CD4-positive, alpha-beta T cell (primary cell): ENCODE measurements at places on chromosomes 4 and X.

DNA sequence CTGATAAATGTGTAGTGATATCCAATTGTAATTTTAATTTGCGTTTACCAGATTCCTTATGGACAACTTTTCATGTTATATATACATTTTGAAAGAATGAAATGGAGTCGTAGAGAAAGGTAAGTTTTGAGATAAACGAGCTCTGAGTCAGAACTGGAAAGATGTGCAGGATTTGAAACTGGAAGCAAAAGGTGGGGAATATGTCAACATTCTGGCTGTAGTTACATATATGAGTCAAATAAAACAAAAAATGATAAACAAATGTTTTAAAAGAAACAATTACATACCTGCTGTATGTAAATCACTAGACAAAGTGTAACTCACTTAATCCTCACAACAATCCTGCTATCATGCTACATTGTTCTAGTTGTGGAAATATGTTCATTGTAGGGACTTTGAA, 84.0 kb downstream of the LPAR4 start:
- DNase-seq, result no peak

DNA sequence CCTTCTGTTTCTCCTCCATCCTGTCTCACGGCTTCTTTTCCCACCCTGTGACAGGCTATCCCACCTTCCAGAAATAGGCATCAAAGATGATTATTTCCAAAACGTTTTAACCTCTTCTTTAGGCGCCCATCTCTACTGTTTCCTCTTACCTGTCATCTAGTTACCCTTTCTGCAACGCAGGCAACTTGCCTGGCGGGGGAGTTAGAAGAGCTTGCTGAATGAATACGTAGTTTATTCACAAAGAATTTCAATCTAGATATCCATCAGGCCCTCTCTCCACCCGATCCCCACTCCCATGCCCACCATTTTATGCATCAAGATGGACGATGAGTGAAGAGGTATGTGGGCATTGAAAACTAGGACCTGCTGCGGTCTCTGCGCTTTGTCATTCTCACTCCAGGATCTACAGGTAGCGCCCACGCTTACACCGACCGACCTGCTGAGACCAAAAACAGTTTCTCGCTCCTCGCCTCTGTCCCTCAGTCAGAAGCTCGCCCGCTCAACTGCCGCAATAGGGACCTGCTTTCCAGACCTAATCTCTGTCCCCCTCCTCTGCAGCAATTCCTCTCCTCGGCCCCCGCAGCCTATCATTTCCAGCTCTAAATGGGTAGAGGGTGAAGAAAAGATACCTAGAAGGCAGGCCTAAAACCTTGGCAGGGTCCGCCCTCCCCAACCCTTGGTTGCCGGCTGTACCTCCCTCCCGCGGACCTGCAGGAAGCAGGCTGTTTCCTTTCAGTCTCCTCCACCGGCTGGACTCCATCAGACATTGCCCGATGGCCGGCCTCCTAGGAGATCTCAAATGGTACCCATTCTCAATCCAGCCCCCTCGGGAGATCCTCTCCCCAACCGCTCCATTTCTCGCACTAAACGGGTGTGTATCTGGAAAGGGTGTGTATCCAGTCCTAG, 624 bp downstream of the BEX5 start:
- DNase-seq, result peak; percentile 8

DNA sequence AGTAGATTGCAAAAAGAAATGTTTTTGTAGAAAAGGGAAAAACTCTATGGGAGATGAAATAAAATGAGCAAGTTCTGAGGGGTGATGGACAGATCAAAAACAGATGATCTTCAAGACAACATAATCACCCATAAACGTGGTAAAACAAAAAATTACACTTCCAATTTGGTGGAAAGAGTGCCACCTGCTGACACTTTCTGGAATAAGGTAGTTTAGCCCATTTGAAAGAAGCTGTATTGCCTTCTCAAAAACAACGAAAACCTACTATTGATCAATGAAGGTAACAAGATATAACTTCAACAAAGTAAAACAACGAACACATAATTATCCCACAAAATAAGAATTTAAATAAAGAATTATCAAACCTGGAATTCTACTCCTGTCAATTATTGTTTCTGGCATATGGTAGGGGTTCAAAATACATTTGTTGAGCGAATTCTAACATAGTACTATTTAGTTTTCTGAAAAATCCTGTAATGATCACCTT, 2.5 kb downstream of the COQ2 start:
- peak; percentile 81 for DNase-seq

GRCh38 chr4:4618847-4619246, 77.0 kb upstream of the STX18 start:
- no peak for DNase-seq

DNA sequence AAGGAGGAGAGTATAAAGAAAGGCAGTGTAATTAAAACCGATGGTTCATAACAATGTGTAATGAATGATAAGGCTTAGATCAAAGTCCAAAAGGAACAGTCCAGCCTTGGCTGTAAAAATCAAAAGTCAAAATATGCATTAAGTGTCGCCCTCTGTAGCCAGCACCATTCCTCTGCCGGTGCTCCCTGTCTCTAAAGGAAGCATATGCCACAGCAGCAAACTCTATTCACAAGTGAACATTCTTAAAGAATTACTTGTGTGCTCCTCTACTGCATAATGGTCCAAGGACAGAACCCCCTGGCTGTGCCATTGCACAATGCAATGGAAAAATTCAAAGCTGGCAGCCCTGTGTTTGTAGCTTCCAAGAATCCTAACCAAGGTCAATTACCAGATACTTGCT, 16.3 kb upstream of the MBNL3 start:
- no peak for DNase-seq

- no peak for DNase-seq
Observed at GRCh38 chr4:184364100-184364921, 110.0 kb downstream of the IRF2 start.

DNA sequence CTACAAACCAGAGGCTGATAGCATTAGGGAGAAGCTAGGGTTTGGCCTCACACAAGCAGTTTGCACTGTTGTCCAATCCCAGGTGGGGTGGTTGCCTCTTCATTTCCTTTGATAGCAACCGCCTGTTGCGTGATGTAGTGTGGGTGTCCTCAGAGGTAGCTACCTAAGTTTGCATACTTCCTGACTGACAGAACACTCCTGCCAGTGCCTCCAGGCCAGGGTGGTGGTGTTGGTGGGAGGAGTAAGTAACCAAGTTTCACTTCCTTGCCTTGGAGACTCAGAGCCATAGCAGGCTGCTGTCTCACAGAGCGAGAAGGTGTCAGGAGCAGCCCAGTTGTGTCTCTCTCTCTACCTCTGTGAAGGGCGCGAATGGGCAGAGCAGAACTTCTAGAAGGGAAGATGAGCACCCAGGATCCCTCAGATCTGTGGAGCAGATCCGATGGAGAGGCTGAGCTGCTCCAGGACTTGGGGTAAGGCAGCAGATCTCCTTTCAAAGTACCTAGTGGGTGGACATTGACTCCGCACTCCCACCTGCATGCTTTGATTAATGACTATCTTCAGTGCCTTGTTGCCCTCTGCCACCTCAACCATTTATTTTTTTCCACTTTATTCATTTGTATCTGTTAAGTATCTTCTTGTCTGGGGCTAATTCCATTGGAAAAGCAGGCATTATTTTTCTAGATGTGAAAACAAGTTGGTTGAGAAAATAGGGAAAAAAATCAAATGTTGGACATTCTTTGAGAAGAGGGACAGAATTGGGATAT, at the start of gene DAPP1:
TSS of gene DAPP1 (plus strand) at position 283 of the 764 bp plus-strand sequence. CDS start at position 370, 87 bp downstream.
- peak; percentile 65 for DNase-seq

GRCh38 chrX:153926552-153926857, 441 bp upstream of the ARHGAP4 start:
- no peak for DNase-seq

DNA sequence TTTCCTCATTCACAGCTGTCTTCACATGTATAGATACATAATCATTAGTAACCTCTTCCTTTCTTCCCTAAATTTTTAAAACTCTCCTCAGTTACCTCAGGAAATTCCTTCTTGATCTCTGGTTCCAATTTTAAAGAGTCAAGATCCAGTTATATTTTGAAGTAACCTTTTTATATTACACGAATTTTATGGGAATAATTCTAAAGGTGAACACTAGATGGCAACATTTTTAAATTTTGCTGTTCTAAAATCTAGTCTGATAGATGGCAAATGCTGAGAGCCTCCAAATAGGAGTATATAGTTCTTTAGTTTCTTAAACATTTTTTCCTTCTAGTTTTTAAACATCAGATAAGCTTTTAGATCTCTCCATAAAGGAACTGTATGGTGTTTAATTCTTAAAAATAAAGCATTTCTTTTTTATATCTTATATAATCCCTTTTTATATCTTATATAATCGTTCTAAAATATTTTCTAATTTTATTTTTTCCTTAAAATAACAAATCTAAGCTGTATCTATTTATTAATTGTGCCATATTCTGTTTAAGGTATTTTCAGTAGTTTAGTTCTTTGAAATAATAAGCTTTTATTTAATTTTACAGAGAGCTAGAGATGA, 37.9 kb upstream of the PAPSS1 start:
- no peak for DNase-seq

- no peak for DNase-seq
Observed at GRCh38 chrX:96729053-96729452, 44.4 kb downstream of the DIAPH2 start.

DNA sequence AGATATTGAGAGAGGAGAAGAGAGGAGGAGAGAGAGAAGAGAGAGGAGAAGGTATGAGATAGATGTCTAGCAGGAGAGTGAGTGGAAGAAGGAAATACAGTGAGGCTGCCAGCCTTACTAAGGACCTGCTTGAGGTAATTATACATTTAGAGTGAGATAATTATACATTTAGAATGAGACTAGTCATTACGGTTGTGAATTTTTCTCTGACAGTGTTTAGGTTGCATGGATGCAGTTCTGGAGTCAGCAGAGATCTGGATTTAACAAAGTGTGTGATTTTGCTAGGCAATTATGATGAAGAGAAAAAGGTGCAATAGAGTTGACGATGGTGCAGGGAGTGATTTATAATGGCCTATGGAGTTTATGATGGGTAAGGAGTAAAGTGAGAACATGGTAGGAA, 187.1 kb upstream of the ARX start:
- DNase-seq, result no peak

GRCh38 chr4:61380865-61381264, 180.7 kb downstream of the ADGRL3 start:
- no peak for DNase-seq

- DNase-seq, result no peak
Observed at GRCh38 chr4:83152746-83153145, 38.2 kb upstream of the PLAC8 start.

DNA sequence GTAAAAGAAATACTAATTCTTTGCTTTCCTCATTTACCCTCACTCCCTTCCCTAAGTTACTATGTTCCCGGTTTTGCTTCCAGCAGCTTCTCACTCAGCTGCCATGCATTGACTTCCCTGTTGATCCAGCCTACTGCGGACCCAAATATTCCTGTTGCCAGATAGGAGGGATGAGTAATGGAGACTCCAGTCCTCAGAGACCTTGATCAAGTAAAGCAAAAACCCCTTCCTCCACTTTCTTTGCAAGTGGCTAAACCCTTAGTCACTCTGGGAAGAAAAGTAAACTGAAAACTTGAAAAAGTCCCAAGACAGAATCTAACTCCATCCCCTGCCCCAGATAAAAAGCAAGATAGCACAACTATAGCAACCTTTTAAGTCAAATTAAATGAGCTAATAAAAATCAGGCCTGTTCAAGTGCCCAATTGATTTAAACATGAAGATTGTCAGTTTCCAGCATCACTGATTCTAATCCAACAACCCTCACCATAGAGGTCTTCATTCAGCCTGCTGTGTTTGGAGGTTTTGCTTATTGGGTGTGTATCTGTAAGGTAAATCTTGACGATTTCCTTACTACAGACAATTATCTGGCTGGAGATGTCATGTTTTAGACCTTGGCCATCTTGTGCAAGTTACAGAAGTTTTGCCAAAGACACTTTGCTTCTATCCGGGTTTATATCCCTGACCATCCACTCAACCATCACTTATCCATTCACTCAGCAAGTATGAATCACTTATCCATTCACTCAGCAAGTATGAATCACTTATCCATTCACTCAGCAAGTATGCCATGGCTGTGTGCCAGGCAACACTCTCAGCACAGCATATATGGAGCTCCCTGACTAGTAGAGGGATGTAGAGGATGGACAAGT, 17.6 kb downstream of the FGFBP1 start:
- DNase-seq, result no peak

- no peak for DNase-seq
Observed at GRCh38 chrX:32480019-32480418, 731.3 kb downstream of the DMD start.
